ENCODE measurements at places on chromosomes 1 and 21.

DNA sequence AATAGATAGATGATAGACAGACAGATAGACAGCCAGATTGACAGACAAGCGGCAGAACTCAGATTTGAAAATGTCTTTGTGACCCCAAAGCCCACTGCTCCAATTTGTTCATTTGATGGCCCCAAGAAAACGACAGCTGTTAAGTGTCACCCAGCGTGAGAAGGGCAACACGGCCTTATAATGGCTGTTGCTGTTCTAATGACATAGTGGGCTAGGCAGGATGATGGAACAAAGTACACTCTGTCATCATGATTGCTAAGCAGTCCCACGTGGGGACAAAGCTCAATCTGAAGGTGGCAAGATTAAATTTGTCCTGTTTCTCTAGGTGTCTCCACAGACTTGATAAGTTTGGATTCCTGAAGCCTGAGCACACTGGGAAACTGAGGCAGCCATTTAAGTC lies 112.9 kb downstream of the DAB1 start:
- no peak for DNase-seq

DNA sequence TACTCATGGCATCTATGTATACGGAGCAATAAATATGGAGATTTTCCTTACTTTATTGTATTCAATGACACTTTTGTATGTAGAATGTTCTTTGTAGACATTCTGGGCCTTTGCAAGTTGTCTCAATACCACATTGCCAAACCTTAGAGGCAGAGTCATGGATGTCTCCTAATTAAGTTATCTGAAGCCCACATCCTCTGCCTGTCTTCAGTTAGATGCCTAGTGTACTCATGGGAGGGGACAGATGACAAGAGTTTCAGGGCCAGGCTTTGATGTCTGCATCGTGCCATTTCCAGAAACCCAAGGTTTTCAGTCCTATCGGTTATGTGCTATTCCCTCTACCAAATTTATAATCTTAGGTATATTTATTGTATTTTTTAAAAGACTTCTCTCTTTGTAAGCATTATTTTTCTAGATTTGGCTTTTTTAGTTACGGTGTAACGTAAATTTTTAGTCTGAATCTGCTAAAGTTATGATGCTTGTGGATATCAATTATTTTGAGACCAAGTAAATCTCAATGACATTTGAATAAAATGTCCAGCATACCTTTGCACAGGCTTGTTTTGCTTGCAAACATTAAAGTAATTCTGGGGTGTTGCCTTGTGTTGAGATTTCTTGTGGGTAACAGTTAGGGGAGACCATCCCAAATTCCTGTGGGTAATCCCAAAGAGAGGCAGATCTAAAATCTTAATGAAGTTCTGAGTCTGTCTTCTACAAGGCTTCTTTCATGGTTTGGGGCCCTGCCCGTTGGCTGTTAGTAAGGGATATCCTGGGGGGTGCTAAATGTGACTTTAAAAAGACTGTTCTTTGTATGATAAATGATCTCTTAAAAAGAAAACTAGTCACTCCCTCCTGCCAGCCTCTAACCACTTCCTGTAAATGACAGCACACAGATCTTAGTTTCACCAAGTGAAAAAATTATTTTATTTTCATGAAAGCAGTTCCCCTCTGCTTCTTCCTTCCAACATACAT lies 8.0 kb upstream of the MACF1 start:
- peak; percentile 45 for DNase-seq

DNA sequence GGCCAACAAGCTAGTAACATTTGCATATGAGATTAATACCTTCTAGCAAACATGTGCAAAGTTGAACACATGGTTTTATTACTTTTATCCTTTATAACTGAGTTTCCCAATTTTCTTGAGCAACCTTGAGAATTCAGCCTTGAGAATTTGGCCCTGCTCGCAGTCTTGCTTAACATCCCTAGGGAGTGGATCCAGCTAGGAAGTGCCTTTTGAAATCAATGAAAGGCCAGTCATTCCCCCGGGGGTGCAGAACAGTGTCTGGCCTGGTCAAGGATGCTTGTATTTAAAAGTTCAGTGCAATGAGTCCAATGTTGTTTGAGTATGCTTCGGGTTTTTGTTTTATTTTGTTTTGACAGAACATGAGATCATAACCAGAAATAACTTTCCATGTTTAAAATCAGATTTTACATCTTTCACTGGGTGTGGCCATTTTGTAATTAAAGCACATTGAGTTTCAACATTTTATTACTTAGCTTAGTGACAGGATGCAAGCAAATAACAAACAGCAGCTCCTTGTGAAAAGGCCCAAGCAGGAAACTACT lies 16.7 kb downstream of the PALMD start:
- DNase-seq, result no peak

GRCh38 chr1:183506561-183506960 lies 34.3 kb downstream of the SMG7 start:
- no peak for DNase-seq

GRCh38 chr1:67801903-67802302 lies 31.4 kb downstream of the GNG12 start:
- DNase-seq, result no peak

Data from stimulated activated CD4-positive, alpha-beta T cell treated with anti-CD3 and anti-CD28 coated beads, Interleukin-4, amount 100 ng/mL, for 48 hours (primary cell).